H1 (cell line): ENCODE measurements at places on chromosomes 13 and 19.

- no peak for DNase-seq
These were observed 28.2 kb upstream of the KPNA3 start for GRCh38 chr13:49820591-49821215.

DNA sequence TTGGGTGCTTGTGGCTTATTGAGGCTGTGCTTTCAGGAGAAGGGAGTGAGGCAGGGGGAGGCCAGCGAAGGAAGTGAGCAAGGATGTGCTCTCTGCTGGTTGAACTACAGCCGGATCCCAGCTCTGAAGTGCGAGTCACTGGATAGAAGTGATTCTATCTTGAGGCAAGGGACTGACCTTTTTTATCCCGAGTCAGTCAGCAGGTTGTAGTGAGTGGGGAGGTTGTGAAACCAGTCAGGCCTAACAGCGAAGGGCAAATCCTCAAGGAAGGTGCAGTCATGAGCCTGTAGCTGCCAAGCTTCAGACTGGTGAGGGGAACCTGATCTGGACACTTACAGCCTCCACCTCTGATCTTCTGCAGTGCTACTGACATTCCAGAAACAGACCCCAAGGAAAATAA, 18.6 kb downstream of the SCEL start:
- DNase-seq: no peak

- no peak for DNase-seq
These were observed 8.0 kb downstream of the HCN2 start for GRCh38 chr19:597406-598315.

- no peak for DNase-seq
These were observed 11.9 kb downstream of the NFKBID start for GRCh38 chr19:35888398-35888797.

GRCh38 chr13:43782686-43783085, 4.1 kb downstream of the ENOX1 start:
- no peak for DNase-seq

DNA sequence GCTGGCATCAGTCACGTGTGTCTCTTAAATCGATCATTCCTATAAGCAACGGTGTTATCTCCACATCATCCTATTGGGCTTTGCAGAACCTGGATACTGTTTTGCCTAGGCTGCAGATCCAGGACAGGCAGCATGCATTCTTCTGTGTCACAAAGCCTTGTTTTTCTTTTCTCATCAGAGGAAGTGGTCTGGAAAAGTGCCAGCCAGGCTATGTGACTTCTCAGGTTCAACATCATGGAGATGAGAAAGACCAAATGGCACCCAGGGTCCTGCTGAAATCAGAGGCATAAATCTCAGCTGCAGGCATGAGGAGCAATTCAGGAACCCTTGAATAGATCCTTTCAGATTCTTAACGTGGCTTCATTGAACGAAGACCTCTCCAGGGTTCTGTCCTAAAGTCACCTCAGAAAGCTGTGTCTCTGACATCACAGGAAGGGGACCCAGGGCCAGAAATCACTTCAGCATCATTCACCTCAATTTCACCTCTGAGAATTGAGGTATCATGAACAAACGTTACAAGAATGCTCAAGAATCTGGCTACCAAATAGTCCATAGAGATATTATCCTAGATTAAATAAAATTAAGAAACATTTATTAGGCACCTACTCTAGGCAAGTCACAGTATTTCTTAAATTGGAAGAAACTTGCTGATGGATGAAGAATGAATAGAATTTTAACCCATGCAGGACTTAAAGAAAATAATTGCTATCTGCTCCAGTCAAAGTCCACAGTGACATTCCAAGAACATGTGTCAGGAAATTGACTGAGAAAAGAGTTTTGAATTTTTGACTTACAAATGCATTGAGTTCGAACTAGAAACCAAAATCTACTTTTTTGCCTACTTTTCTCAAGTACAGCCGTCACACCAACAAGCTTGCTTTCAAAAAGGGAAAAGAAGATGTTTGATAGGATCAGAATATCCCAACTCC, 124.1 kb downstream of the COG6 start:
- no peak for DNase-seq

GRCh38 chr13:70623239-70623638, 515.0 kb upstream of the KLHL1 start:
- no peak for DNase-seq

GRCh38 chr19:10018263-10018662, 5.0 kb downstream of the RDH8 start:
- DNase-seq: no peak

GRCh38 chr19:1155352-1156304, 18.4 kb downstream of the SBNO2 start:
- no peak for DNase-seq

- no peak for DNase-seq
These were observed 1.9 kb downstream of the CCNP start for GRCh38 chr19:40224342-40225150.

GRCh38 chr19:12752056-12752781, 628 bp downstream of the BEST2 start:
- DNase-seq: no peak

GRCh38 chr19:7213628-7214323, 80.4 kb downstream of the INSR start:
- no peak for DNase-seq
